ENCODE measurements at places on chromosomes 1 and 21.
A peak's percentile ranks its signal among the peaks of the same experiment; 100 is the strongest.

- DNase-seq, result peak; percentile 43
Observed at GRCh38 chr21:45153358-45154318, 79.3 kb downstream of the ADARB1 start.

DNA sequence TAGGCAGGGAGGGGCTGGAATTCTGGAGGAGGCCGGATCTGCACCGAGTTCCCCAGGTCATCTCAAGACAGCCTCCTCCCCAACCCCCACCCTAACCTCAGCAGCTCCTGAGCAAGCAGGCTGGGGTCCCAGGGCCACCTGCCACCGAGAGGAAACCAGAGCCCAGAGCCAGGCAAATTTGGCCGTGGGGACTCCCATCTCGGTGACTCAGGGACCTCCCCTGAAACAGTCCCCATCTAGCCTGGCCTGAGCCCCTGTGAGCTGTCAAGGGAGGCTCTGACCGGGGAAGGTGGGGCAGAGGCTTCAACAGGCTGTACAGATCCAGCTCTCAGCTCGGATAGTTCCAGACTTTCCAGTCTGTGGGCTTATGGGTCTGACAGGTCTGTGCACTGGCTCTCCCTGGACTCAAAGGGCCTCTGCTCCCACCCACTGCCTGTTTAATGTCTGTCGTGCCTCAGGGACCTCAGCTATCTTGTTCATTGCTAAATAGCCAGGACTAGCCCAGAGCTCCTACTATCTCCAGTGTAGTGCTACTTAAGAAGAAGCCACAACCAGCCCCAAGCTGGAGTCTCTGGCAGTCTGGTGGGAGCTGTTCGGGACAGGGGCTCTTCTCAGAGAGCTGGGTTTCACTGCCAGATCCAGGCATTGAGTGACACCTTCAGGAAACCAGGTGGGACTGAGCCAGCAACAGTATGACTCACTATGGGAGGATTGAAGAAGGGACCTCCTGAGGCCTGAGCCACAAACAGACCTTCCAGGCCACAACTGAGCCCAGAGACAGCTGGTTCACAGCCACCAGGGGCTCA lies 25.6 kb downstream of the MATN1 start:
- no peak for DNase-seq

DNA sequence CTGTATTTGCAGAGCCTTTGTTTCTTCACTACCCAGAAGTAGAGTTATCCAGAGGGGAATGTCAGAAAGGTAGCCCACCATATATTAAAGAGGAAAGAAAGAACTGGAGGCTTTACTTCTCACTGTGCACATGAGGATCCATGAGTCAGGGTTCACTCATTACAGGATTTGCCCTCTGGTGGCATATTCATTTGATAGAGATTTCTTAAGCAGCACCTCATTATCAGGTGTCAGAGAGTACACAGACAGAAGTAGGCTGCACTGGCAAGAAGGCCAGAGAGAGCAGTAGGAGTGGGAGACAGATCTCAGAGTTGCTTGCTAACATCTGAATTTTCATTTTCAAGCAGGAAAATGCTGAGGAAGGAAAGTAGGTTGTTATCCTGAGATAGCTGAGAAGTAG lies 123.8 kb downstream of the PIK3R3 start:
- DNase-seq, result no peak

DNA sequence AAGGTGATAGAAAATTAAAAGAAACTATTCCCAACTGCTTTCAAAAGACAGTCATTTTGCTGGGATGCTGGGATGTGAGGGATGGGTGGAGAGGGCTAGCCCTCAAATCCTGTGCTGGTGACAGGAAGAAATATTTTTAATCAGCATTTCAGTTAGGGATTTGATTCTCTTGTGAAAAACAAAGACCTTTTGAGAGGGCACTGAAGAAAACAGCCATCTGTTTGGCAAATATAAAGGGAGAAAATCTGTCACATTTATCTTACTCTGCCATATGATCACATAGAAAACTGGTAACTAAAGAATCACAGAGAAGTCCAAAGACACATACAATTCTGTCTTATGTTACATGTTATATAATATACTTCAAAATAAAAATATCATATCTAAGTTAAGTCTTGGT lies 12.3 kb downstream of the STXBP3 start:
- DNase-seq, result no peak

DNA sequence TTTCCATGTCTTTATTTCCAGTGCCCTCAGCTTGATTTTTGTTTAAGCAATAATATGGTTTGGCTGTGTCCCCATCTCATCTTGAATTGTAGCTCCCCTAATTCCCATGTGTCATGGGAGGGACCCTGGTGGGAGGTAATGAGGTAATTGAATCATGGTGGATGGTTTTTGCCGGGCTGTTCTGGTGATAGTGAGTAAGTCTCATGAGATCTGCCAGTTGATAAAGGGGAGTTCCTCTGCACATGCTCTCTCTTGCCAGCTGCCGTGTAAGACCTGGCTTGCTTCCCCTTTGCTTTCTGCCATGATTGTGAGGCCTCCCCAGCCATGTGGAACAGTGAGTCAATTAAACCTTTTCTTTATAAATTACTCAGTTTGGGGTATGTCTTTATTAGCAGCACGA lies 559.6 kb upstream of the ADAMTS5 start:
- DNase-seq, result no peak

- no peak for DNase-seq
Observed at GRCh38 chr1:195933835-195934234, 674.4 kb downstream of the KCNT2 start.

DNA sequence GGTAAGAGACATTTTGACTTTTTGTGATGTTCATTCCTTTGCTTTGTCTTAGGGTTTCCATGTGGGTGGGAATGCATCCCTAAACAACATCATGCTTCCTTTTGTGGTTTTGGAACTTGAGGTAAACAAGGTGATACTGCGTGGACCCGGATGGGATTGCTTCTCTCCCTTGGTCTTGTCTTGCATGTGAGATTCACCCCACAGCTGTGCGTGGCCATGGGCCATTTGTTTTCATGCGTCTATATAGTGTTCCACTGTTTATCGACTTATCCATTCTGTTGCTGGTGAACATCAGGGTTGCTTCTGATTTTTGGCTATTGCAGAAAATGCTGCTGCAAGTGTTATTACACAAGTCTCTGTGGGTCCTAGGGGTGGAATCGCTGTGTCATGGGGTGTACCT lies 21.1 kb downstream of the CRYAA start:
- DNase-seq, result no peak
